ENCODE measurements at places on chromosomes 13 and 19.

GRCh38 chr13:111968336-111969010 is 98.5 kb upstream of the SOX1 start:
- ATAC-seq = no peak

- ATAC-seq = no peak
These were observed 163.5 kb upstream of the SPRY2 start for GRCh38 chr13:80504453-80504852.

DNA sequence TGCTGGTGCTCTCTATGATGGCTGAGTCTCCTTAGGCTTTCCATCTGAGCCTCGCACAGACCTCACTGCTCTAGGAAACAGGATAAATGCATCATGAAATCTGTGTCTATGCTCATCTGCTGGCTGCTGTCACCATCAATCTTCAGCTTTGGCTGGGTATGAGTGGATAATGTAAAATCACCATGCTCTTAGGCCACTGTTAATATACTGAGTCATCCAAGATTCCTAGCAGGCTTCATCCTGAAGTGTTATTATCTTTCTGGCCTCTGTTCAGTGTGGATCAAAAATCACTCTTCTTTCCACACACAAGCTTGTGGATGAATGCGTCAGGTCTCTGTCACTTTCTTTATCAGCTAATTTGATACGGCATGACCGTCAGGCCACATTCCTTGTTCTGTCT is 317.4 kb downstream of the NALCN start:
- ATAC-seq = no peak

- no peak for ATAC-seq
These were observed 12.2 kb downstream of the NFIC start for GRCh38 chr19:3378352-3379150.

DNA sequence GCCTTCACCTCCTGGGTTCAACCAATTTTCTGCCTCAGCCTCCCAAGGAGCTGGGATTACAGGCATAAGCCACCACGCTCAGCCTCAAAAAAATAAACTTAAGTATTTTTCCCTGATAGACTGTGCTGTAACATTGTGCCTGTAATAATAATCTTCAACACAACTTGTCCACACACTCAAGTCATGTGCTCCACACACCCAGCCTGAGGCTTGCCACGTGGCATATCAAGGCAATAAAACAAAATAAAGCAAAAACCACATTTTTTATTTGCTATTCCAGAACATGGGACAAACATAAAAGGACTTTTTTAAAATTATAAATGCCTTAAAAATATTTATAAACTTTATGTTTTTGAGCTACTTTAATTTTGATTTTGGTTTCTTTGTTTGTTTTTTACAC is 115.8 kb downstream of the NALCN start:
- no peak for ATAC-seq

DNA sequence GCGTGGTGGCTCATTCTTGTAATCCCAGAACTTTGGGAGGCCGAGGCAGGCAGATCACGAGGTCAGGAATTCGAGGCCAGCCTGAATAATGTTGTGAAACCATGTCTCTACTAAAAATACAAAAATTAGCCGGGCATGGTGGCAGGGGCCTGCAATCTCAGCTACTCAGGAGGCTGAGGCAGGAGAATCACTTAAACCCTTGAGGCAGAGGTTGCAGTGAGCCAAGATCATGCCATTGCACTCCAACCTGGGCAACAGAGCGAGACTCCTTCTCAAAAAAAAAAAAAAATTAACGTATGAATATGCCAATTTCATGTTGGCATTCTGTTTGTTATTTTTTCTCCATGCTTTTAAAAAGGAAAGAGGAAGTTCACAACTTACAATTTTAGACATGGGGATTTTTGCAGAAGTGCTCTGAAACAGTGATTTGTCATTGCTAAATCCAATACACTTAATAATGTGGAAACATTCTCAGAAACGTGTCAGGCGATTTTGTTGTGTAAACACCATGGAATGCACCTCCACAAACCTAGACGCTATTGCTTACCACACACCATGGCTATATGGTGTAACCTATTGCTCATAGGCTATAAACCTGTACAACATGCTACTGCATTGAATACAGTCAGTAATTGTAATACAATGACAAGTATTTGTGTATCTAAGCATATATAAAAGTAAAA is 115.9 kb upstream of the PCDH20 start:
- no peak for ATAC-seq

GRCh38 chr13:111482126-111482525 is 161.7 kb downstream of the TEX29 start:
- ATAC-seq = no peak

- peak; percentile 31 for ATAC-seq
These were observed 3.1 kb upstream of the SPIB start for GRCh38 chr19:50415661-50416033.

GRCh38 chr13:99265821-99266426 is 7.7 kb upstream of the GPR18 start:
- ATAC-seq = peak; percentile 52

- ATAC-seq = no peak
These were observed 72.4 kb downstream of the NHLRC3 start for GRCh38 chr13:39110518-39111097.

- ATAC-seq = no peak
These were observed 18.3 kb downstream of the FBXO27 start for GRCh38 chr19:39014037-39014436.

DNA sequence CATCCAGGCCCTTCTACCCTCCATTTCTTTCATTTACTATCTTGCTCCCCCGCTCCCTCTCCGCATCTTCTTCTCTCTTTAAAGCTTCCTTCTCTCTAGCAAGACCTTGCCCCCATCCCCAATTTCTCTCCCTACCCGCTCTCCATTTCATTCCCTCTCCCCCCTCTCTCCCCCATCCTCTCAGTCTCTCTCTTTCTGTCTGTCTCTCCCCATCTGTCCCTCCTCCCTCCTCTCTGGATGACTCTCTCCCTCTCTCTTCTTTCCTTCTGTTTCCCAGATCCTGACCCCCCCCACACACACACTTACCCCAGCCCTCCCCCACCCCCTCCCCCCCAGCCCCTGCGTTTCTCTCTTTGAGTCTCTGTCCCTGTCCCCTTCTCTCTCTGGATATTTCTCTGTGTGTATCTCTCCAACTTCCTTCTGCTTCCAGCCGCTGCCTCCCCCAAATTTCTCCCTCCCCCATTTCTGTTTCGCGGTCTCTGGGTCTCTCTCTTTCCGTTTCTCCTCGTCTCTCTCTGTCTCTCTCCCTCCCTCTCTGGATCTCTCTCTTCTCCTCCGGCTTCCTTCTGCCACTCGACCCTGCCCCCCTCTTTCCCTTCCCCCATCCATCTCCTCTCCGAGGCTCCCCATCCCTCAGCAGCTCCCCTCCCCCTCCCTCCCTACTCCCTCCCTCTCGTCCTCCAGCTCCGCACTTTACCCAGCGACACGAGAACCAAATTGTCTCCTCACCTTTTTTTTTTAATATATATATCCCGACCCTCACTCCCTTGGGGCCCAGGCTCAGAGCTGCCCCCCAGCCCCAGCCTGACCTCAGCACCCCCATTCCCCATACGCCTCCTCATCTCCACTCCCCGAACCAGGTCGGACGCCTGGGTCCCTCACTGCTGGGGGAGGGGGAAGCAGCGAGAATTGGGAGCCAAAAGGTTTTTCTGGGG is 3.6 kb upstream of the CACNG8 start:
- no peak for ATAC-seq

DNA sequence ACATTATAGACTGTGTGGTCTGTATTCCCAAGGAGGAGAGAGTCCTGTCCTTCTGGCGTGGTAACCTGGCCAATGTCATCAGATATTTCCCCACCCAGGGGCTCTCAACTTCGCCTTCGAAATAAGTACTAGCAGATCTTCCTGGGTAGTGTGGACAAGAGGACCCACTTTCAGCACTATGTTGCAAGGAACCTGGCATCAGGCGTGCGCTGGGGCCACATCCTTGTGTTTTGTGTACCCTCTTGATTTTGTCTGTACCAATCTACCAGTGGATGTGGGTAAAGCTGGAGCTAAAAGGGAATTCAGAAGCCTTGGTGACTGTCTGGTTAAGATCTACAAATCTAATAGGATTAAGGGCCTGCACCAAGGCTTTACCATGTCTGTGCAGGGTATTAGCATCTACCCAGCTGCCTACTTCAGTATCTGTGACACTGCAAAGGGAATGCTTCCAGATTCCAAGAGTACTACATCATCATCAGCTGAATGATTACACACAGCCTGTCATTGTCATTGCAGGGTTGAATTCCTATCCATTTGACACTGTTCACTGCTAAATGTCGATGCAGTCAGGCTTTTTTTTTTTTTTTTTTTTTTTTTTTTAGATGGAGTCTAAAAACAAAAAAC is 148.0 kb downstream of the PRR20E start:
- ATAC-seq = no peak

DNA sequence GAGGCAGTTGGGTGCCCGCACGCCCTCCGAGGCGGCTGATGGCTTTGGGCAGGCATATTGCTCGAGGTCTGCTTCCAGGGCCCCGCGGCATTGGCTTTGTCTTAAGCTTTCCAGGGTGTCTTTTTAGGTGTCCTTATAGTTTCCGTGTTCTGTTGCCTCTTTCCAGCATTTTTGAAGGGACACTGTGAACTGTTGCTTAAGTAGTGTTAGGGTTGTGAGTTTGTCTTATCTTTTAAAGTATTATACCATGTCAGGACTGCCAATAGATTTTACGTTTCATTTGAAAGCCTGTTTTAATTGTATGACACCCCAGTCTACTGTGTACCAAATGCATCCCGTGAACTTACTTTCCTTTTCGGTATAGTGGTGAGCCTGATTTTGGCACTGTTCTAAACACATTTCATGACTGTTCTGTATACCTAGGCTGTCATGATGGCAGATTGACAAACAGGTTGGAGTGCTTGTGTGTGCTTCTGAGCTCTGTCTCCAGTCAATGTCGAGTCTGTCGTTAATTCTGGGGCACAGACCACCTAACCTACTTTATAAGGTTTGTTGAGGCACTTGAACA is 656 bp downstream of the PCCA start:
- ATAC-seq = peak; percentile 81

DNA sequence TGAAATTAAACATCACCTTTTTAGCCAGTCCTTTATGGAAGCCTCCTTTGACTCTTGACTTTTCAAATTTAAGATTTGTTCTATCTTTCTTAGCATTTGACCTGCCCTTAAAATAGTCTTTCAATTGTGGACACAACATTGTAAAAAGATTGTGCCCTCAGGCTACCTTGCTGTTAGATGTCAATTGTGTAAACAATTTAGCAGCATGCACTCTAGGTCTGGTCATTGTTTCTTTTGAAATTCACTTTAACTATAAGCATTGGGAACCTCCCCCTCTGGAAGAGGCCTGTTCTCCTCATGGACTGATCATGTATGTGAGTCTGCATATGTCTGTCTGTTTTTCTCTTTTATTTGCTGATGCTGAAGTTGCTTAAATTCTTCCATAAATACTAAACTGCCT is 31.5 kb upstream of the PABPC3 start:
- ATAC-seq = no peak

DNA sequence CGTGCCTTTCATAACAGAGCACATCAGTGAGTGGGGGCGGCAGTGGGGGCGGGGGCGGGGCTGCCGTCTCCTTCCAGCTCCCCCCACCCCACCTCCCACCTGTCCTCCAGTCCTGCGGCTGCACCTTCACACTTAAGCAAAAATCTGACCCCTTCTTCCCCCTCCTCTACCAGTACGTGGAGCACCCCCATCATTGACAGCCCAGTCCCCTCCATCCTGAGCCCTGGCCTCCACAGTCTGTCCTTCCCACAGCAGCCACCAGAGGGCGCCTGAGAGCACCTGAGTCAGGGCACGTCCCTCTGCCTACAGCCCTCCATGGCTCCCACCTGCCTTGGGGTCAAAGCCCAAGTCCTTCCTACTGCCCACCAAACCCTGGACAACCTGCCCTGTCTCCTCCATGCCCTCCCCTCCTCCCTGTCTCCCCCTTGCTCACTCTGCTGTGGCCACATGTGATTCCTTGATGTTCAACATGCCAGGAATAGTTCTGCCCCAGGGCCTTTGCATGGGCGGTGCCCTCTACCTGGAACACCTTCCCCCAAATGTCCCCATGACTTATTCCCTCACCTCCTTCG is 4.0 kb downstream of the EBI3 start:
- peak; percentile 21 for ATAC-seq

DNA sequence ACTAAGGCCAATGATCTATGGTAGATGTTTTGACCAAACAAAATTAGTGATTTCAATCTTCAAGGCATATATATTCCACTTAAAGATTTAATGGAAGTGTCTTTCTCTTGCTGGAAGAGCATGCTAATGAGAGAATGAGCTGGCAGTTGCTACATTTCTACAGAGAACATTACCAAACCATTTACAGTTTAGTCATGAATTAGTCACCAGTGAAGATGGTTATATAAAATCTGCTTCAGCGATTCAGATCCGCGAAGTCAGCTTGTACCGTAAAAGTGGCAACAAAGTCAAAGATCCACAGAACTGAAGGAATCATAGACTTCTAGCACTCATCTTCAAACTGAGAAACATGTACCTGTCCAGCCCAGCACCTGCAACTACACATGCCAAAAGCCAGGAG is 156.3 kb downstream of the SLITRK5 start:
- ATAC-seq = no peak

DNA sequence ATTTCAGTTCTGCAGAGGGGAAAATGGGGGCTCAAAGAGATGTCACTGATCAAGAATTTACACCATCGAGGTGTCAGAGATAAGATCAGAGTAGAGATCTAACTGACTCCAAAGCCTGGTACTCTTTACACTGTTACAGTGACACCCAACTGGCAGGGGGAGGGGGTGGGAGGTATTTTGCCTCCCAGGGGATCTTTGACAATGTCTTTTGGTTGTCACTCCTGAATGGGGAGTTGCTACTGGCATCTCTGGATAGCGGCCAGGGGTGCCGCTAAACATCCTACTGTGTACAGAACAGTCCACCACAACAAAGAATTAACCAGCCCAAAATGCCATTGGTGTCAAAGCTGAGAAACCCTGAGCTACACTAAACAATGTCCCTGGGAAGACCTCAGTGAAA is 3.1 kb downstream of the FPR3 start:
- no peak for ATAC-seq

GRCh38 chr19:15841875-15842569 is 26.6 kb upstream of the OR10H1 start:
- ATAC-seq = no peak

GRCh38 chr19:3178973-3179738 is 587 bp downstream of the S1PR4 start:
- peak; percentile 9 for ATAC-seq
